ENCODE measurements at places on chromosomes 1 and 21.

DNA sequence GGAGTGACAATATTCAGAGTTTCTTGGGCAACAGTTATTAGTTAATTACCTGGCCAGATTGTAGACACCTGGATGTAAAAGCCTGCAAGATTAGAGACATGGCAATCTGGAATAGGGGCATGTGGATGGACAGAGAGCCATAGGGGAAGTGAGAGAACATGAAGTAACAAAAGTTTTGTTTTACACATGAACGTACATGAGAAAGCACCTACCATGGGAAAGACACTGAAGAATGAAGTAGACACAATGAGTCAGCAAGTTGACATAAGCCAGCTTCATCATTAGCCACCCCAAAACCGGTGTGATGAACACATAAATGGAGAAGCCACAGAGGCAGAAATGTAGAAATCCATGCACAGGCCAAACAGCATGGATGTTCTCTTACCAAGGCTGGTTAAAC, 462.1 kb upstream of the C1orf87 start:
- no peak for DNase-seq

DNA sequence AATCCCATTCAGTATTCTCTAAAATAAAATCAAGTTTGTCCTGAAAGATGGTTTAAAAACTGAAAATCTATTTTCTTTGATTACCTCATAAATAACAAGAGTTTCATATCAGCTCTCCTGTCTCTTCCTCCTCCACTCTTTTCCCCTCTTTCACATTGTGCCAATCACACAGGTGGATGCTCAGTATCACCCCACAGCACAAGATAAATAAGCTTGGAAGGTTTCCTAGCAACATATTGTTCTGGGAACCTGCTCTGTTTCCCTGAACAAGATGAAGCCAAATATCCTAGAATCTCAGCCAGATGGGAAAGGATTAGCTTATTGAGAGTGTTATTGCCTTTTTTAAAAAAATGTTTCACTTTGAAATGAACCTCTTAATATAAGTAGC, 45.7 kb upstream of the CACYBP start:
- no peak for DNase-seq

- no peak for DNase-seq
These were observed 318.0 kb downstream of the BRINP2 start for GRCh38 chr1:177488722-177489121.

DNA sequence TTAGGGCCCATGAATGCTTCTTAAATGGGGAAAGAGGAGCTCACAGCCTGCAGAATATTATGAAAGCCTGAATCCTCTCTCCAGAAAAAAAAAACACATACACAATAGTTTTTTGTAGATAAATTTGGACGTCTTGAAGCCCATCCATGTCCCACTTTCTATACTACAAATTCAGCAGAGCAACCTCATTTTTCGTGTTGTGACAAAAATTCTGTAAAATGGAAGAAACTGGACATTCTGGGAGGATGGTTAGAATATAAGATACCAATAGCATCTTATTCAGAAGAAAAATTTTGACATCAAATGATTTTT, 102.1 kb downstream of the ZNF281 start:
- DNase-seq = no peak

DNA sequence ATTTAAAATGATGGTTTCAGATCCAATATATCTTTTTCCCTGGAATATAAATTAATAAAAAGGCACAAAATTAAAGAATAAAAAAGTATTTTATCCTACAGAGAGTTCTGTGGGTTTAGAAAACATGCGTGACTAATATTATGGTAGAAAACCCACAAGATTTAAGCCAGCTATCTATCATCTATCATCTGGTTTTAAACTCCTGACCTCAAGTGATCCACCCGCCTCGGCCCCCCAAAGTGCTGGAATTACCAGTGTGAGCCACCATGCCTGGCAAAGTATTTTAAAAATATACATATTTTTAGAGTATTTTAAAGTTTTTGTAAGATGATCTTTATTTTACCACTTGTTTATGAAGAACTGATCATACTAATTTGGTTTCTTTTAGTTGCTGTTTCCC, 79.5 kb downstream of the NRIP1 start:
- DNase-seq = no peak

DNA sequence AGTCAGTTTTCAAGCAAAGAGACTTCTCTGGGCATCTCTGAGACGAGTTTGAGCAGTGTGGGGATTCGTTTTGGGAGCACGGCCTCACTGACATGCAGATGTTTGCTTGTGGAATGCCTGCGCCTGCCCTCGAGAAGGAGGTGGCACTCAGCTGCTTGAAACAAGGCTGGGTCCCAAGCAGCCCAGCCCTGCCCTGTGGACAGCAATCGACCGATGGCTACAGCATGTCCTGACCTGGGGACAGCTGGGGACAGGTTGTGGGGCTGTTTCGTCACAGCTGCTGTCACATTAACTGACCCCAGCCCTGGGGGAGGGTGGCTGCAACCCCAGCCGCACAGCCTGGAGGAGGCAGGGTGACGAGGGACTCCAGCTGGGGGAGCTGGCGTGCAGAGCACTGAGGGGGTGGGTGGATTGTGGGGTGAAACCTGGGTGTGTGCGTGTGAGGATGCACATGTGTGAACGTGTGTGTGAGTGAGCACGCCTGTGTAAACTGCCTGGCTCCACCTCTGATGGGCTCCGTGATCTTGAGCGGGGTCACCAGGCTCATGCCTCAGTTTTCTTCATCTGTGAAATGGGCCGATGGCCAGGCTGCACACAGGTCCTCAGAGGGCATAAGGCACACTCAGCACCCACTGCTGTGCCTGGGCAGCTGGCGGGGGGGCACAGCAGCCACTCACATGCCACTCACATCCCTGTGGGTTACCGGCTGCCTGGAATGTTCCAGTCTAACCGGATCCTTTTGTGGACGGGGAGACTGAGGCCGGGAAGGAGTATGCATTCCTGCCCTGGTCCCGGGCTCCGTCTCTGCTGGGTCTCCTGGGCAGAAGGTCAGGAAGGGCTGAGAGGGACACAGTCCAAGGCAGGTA, 49.3 kb downstream of the COL18A1 start:
- DNase-seq = no peak

- DNase-seq = no peak
These were observed 50.3 kb downstream of the ARHGEF16 start for GRCh38 chr1:3504822-3505153.

GRCh38 chr1:2306151-2306978, 78.2 kb downstream of the SKI start:
- no peak for DNase-seq

- no peak for DNase-seq
These were observed 11.7 kb downstream of the ABCG1 start for GRCh38 chr21:42230636-42231035.

GRCh38 chr1:207603777-207604176, 41.2 kb upstream of the CR1L start:
- no peak for DNase-seq

- DNase-seq = no peak
These were observed 139.8 kb downstream of the AJAP1 start for GRCh38 chr1:4794020-4794780.

- no peak for DNase-seq
These were observed 91.1 kb downstream of the EPHB2 start for GRCh38 chr1:22801761-22802160.

DNA sequence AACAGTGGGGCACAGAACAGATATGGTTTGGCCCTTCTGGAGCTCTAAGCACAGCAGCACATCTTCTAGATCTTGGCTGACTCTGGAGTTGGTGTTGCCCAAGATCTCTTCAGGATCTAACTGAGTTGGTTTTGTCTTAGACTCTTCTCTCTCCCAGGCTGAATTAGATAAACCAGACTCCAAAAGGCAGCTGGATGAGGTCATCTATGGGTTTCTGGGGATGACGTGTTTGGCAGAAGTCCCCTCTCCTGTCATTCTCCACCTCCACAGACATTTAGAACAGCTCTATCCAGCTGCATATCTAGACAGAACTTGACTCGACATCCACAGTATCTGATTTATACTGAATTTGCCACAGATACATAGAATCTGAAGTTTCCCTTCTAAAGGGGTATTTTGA, 75.3 kb downstream of the ST6GALNAC5 start:
- no peak for DNase-seq

GRCh38 chr1:31617218-31617915, at the start of gene HCRTR1:
Gene HCRTR1 (plus strand): TSS chr1:31617689. CDS start chr1:31619193, 1,504 bp downstream.
- DNase-seq = no peak

GRCh38 chr1:204198348-204199340, 2.4 kb upstream of the KISS1 start:
- no peak for DNase-seq

GRCh38 chr1:7932524-7933138, 8.0 kb downstream of the TNFRSF9 start:
- no peak for DNase-seq

- peak; percentile 44 for DNase-seq
These were observed 191.6 kb downstream of the HIVEP3 start for GRCh38 chr1:41726899-41727748.

GRCh38 chr1:116375148-116375886, 2.3 kb downstream of the ATP1A1 start:
- DNase-seq = peak; percentile 45

DNA sequence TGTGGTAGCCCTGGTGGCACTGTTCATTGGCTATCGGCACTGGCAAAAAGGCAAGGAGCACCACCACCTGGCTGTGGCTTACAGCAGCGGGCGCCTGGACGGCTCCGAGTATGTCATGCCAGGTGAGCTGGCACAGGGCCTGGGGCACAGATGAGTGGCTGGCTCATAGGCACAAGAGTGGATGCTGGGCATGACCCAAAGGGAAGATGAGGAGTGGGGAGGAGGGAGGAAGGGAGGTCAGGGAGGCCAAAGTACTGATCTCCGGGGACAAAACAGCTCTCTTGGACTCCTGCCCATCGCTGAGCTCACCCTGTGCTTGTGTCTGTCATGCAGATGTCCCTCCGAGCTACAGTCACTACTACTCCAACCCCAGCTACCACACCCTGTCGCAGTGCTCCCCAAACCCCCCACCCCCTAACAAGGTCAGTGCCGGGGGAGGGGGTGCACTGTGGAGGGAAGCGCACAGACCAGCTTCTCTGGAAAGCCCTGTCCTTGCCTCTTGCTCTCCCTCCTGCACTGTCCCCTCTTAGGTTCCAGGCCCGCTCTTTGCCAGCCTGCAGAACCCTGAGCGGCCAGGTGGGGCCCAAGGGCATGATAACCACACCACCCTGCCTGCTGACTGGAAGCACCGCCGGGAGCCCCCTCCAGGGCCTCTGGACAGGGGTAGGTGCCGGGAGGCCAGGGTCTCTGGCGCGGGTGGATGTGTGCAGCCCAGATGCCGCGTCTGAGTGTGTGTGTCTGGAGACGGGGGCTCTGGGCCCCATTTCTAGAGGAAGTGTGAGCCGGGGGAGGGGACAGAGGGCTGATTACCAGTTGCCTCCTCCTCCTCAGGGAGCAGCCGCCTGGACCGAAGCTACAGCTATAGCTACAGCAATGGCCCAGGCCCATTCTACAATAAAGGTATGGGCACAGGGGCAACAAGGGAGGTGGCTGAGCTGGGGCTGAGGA, 7.3 kb upstream of the LRRC71 start:
- DNase-seq = no peak

DNA sequence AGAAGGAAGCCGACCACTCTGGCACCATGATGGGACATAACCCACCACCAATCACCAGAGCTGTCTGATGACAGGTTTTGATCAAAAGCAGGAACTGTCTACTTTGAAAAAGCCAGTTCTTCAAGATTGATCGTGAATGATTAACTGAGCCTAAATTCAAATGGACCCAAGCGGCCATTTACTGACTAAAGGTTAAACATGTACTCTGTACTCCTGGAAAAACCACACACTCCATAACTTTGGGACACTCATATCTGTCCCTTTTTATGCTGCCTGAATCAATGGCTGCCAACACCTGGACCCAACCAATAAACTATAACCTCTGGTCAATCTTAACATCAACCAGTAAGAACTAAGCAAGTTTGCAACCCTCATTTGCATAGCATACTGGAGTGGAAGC, 206.6 kb downstream of the URB2 start:
- DNase-seq = no peak

Data from CD4-positive, alpha-beta T cell treated with Interleukin-17A for 1 hour (primary cell).